ENCODE measurements at places on chromosomes 6 and 20. TPM values are rescaled to one million over a fixed set of nuclear protein-coding genes. Genes with fewer than 3 reads are reported as not detected.
A peak's percentile ranks its signal among the peaks of the same experiment; 100 is the strongest.

GRCh38 chr6:68468244-68468884, 166.7 kb upstream of the ADGRB3 start:
- H3K4me1 ChIP-seq, result no peaks in the 10 kb centered on the region
- DNase-seq, result no peak
- H3K4me3 ChIP-seq, result no peak overlapping the region
- H3K27ac ChIP-seq, result no peak overlapping the region
- no peaks in the 10 kb centered on the region for H3K36me3 ChIP-seq

DNA sequence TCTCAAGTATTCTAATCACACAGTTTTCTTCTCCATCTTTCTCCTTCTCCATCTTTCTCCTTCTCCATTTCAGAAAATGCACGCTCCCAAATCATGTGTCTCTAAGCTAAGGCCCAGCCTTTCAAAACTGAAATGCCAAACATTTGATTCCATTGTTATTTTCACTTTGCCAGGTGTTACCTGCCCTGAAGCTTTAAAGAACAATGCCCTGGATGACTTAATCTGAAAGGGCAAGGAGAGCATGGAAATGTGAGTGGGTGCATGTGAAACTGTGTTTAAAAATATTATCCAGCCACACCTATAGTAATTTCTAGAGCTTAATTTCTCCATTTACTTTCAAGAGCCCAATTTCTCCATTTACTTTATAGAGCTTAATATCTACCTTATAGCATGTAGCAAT, 42.4 kb upstream of the GCLC start:
- no peak overlapping the region for H3K27ac ChIP-seq
- no peaks in the 10 kb centered on the region for H3K27me3 ChIP-seq
- no peaks in the 10 kb centered on the region for H3K36me3 ChIP-seq

GRCh38 chr6:142637624-142638351, 307.2 kb downstream of the HIVEP2 start:
- H3K36me3 ChIP-seq, result no peaks in the 10 kb centered on the region
- H3K4me3 ChIP-seq, result no peak overlapping the region
- no peaks in the 10 kb centered on the region for H3K4me1 ChIP-seq

DNA sequence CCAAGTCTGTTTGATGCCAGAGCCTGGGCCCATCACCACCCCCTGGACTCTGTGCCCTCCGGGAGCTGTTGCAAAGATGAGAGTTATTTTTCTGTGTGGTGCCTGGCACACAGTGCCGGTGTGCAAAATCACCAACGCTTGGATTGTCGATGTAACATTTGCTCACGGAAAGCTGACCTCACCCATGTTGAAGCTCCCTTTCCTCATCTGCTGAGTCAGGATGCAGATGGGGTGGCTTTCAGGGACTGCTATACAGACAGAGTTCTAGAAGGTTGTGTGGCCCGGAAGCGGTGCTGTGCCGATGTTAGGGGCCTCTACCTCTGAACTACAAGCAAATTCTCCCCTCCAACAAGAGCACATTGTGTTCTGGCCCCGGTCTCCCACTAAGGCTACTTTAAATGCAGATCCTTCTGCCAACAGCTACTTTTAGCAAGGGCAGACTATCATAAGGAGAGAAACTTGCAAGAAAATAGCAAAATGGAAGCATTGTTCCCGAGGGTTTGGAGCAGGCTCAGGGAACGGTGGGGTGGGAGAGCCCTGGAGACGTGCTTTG, 34.0 kb downstream of the EYA2 start:
- no peaks in the 10 kb centered on the region for H3K36me3 ChIP-seq
- DNase-seq, result peak; percentile 17
- no peaks in the 10 kb centered on the region for H3K27me3 ChIP-seq
- peak overlapping the region; percentile 17 for H3K4me3 ChIP-seq
- peak overlapping the region; percentile 69 for H3K27ac ChIP-seq

GRCh38 chr20:53454675-53455276, 138.9 kb downstream of the ZNF217 start:
- no peaks in the 10 kb centered on the region for H3K27me3 ChIP-seq
- no peaks in the 10 kb centered on the region for H3K4me1 ChIP-seq
- DNase-seq, result no peak

DNA sequence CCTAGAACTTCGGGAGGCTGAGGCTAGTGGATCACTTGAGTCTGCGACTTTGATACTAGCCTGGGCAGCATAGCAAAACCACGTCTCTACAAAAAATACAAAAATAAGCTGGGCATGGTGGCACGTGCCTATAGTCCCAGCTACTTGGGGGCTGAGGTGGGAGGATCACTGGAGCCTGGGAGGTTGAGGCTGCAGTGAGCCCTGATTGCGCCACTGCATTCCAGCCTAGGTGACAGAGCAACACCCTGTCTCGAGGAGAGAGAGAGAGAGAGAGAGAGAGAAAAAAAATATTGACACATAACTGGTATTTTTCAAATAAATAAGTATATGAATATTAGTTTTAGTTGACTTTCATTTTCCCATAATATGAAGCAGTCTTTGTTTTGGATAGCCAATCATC, 222.2 kb downstream of the BTBD9 start:
- no peak overlapping the region for H3K4me3 ChIP-seq
- DNase-seq, result no peak
- no peaks in the 10 kb centered on the region for H3K4me1 ChIP-seq
- H3K27me3 ChIP-seq, result no peaks in the 10 kb centered on the region

DNA sequence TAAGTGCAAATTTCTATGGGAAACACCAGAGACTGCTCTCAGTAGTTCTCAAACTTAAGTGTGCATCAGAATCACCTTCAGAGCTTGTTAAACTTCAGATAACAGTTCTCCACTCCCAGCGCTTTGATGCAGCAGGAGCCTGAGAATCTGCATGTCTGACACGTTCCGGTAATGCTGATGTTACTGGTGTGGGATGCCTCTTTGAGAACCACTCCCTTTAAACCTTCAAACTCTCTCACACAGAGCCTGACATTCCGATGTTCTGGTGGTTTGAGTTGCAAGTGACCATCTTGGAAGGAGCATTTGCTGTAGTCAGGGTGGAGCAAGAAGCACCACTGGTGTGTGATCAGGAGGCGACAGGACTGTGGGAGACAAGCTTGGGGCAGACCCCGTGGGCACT, 57.9 kb downstream of the OTOR start:
- H3K36me3 ChIP-seq, result no peaks in the 10 kb centered on the region
- no peak for DNase-seq
- no peaks in the 10 kb centered on the region for H3K4me1 ChIP-seq
- H3K27ac ChIP-seq, result no peak overlapping the region
- no peak overlapping the region for H3K4me3 ChIP-seq

GRCh38 chr6:105179244-105180065, at the start of gene POPDC3:
TSS of gene POPDC3 (minus strand) at chr6:105180014. CDS start at chr6:105161909, 18,105 bp downstream.
- no peaks in the 10 kb centered on the region for H3K36me3 ChIP-seq
- no peaks in the 10 kb centered on the region for H3K4me1 ChIP-seq
- no peaks in the 10 kb centered on the region for H3K27me3 ChIP-seq
- DNase-seq, result no peak

DNA sequence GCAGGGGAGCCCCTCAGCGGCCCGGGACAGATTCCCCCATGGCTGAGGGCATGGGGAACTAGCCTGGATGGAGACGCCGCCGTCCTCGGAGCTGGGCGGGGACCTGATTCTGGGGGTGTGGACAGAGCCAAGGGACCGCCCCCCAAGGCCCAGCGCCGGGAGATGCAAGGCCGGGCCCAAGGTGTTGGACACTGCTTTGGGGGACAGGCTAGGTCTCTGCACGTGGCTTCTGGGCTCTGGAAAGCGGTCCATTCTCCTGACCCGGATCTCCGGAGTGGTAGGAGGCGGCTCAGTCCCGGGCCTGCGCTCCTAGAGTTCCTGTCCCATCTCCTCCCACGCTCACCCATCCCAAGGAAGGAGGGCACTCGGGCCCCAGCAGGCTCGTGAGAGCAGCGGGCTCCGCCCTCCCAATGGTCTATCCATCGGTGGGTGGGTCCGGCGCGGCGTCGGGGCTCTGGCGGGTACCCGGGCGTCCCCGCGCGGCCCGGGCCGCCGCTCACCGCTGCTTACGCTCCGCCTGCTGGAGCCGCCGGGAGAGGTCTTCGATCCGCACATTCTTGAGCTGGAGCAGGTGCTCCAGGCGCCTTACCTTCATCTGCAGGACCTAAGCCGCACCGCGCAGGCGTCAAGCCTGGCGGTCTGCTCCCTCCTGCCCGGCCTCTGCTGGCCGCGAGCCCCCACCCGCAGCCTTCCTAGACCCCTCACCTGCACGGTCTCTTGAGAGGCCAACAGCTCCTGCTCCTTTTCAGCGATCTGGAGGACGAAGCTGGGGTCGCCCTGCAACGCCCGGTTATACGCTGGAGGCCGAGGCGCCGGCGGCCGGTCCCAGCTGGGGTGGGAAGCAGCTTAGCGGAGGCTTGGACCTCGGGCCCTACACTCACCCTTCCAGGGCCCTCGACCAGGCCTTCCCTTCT, 3.3 kb downstream of the SPEF1 start:
- H3K4me1 ChIP-seq, result peaks cover 21% of the 10 kb centered on the region
- H3K27me3 ChIP-seq, result no peaks in the 10 kb centered on the region
- no peak for DNase-seq
- peak overlapping the region; percentile 80 for H3K4me3 ChIP-seq
- H3K27ac ChIP-seq, result no peak overlapping the region

Gene ADISSP
- 20.4 TPM for total RNA-seq

Gene POM121L2
- not detected for total RNA-seq

Gene ERVFRD-1
- not detected for total RNA-seq

Gene MPIG6B
- total RNA-seq, result not detected

Gene RWDD2A
- total RNA-seq, result 7.0 TPM

Gene PRKN
- total RNA-seq, result 10.4 TPM

Gene PRR3
- 4.2 TPM for total RNA-seq
